Fibroblast of pulmonary artery (primary cell): ENCODE measurements at places on chromosomes 12 and 14.
A peak's percentile ranks its signal among the peaks of the same experiment; 100 is the strongest.

GRCh38 chr14:76908834-76909233 is 82.6 kb downstream of the LRRC74A start:
- DNase-seq: no peak

- DNase-seq: no peak
These were observed 368.2 kb upstream of the ATP2B1 start for GRCh38 chr12:90076851-90077319.

- peak; percentile 25 for DNase-seq
These were observed 46.6 kb downstream of the KIF26A start for GRCh38 chr14:104184911-104185499.

GRCh38 chr12:114904254-114905003 is 220.5 kb upstream of the TBX3 start:
- DNase-seq: peak; percentile 59

- no peak for DNase-seq
These were observed 71.7 kb downstream of the TPH2 start for GRCh38 chr12:72010356-72010755.

DNA sequence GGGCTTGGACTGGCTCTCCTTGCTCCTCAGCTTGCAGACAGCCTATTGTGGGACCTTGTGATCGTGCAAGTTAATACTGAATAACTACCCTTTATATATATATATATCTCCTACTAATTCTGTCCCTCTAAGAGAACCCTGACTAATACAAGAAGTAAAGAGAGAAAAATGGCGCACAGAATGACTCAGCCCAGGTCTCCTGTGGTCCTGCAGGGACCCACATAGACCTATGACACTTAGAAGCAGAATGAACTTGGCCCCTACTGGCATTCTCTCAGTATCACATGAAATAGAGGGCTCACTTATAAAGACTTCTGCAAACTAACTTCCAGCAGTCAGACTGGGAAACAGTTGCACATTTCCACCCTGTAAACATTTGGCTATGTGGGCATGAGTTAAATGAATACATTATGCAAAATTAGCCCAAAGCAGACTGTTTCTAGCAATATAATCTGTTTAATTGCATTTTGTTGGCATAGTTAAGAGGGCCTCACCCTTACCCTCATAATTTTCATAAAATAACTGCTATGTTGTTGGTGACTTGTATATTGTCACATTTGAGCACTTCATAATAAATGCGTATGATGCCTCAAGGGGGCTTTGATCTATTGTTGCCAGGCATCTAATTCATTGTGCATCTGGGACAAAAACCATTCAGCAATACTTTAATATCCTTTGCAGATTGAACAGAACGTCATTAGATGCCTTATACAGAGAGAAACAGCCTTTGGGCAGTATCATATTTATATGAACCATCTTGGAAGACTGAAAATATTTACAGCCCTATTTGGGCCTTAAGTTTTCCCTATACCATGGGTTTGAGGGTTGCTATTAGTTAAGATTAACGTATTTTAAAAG is 349.7 kb upstream of the DIO2 start:
- no peak for DNase-seq

- peak; percentile 18 for DNase-seq
These were observed 89.7 kb downstream of the TMCC3 start for GRCh38 chr12:94560431-94561221.

GRCh38 chr12:5622280-5622679 is 190.4 kb downstream of the NTF3 start:
- DNase-seq: no peak

GRCh38 chr12:119869720-119870119 is 7.4 kb downstream of the CIT start:
- peak; percentile 86 for DNase-seq

- DNase-seq: no peak
These were observed 578.9 kb upstream of the ATP2B1 start for GRCh38 chr12:90287585-90287984.

GRCh38 chr12:87828382-87828973 is 200.7 kb downstream of the C12orf50 start:
- no peak for DNase-seq

DNA sequence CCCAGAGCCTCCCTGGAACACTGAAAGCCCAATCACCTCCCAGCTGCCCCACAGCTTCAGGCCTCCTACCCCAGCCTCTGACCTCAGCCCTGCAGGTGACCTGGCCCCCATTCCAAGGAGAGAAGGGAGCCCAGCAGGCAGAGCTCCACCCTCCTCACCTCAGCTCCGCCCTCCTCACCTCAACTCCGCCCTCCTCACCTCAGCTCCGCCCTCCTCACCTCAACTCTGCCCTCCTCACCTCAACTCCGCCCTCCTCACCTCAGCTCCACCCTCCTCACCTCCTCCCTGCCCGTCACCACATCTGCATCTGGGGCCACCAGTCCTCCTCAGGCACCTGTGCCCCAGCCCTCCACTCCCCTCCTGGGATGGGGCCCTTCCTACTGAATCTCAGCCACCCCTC is 112.2 kb upstream of the SFSWAP start:
- DNase-seq: no peak

DNA sequence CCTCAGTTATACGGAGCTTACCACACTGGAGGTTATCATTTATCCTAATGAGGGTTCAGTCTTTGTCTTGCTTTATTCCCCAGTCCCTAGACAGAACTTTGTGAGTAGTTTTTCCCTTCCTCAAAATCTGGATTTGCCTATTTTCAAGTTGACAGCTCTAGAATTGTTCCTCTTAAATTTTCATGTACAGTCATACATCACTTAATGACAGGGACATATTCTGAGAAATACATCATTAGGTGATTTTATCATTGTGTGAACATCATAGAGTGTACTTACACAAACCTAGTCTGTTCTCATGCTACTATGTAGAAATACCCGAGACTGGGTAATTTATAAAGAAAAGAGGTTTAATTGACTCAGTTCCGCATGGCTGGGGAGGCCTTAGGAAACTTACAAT is 3.1 kb downstream of the PRKAB1 start:
- DNase-seq: no peak

DNA sequence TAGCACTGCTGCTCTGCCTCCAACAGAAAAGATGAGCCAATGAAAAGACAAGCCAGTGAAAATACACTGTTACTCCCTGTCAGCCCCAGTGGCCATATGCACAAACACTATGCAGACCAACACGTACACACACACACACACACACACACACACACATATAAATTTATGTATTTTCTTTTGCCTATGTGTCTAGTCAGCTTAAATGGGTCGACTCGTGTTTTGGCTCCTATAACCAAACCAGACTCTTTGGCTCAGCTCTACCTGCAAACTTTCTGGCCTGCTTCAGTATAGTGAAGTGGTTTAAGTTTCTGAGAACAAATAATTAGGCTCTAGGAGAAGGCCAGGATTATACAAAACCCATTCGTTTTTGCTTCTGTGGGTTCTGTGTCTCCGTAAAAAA is 30.3 kb upstream of the PMCH start:
- DNase-seq: no peak

DNA sequence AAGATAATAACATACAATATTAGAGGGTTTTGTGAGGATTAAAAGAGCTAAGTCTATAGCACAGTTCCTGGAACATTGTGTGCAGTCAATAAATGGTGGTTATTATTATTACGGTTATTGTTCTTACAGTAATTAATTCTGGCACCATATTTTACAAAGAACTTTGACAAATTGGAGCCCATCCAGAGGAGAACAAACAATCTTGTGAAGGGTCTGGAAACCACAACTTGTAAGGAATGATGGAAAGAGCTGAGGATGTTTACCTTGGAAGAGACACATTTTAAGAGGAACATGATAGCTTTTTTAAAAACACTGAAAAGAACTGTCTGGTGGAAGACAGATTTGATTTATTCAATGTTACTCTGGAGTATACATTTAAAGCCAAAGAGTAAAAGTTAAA is 150.5 kb upstream of the KRR1 start:
- DNase-seq: peak; percentile 62

- DNase-seq: no peak
These were observed 99.9 kb downstream of the SYT1 start for GRCh38 chr12:78964521-78964920.

DNA sequence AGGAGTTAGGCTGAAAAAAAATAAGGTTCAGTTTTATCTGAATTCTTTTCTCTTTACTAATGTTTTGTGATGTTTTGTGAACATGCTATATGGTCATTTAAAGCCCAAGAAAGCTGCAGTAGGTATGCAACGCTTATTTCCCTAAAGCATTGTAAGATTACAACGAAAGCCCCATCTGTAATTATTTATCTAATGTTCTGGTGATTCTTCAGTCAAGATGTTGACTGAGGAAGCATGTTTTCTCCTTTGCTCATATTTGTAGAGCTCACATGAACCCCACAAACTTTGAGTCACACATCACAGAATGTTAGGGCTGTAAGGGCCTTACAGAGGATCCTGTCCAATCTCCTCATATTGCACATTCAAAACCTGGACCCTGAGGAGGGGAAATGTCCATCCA is 3.2 kb upstream of the TUBA1C start:
- DNase-seq: no peak

DNA sequence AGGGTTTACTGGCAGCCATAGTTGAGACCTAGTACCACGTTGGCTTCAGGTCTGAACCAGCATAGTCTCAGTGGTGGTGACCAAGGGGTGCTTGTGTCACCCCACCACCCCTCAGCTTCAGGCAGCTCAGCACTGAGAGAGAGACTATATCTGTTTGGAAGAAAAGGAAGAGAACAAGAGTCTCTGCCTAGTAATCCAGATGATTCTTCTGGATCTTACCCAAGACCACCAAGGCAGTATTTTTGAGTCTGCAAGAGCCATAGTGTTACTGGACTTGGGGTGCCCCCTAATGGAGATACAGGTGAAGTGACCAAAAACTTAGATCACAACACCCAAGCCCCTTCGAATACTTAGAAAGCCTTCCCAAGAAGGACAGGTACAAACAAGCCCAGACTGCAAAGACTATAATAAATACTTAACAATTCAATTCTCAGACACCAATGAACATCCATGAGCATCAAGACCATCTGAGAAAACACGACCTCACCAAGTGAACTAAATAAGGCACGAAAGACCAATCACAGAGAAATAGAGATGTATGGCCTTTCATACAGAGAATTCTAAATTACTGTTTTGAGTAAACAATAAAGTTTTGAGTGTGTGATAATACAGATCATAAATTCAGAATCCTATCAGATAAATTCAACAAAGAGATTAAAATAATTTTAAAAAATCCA is 107.0 kb downstream of the HELB start:
- DNase-seq: peak; percentile 85

GRCh38 chr14:29521526-29522137 is 406.0 kb downstream of the PRKD1 start:
- peak; percentile 36 for DNase-seq

GRCh38 chr14:55220230-55220629 is 28.8 kb upstream of the DLGAP5 start:
- DNase-seq: no peak

GRCh38 chr12:59808317-59808910 is 212.6 kb downstream of the SLC16A7 start:
- DNase-seq: peak; percentile 50

DNA sequence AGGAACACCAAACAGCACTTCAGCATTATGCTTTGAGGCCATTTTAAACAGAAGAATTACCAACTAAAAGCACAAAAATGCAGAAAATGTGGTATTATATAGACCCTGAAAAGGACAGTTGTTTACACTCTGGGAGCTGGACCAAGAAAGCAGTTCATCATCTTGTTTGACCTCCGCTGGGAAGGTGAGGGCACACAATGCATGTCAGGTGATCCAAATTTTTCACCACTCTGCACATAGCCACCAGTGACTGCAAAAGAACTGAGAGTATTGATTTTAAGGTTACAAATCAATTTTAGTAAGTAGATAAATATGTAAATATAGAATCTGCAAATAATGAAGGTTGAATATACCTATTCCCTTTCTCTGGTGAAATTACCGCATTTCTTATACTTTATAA is 119.6 kb downstream of the SLC16A7 start:
- no peak for DNase-seq

GRCh38 chr14:27184427-27184826 is 586.6 kb upstream of the NOVA1 start:
- peak; percentile 5 for DNase-seq

- no peak for DNase-seq
These were observed 74.8 kb downstream of the PAPOLA start for GRCh38 chr14:96576937-96577336.

DNA sequence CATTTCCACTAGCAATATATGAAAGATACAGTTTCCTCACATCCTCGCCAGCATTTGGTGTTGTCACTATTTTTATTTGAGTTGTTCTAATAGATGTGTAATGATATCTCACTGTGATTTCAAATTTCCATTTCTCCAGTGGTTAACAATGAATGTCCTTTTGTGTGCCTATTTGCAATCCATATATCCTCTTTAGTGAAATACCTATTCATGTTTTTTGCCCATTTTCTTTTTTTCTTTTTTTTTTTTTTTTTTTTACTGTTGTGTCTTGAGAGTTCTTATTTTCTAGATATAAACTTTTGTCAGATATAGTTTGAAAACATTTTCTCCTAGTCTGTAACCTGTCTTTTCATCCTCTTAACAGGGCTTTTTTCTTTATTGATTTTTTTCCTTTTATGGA is 79.0 kb downstream of the FBXL14 start:
- no peak for DNase-seq

DNA sequence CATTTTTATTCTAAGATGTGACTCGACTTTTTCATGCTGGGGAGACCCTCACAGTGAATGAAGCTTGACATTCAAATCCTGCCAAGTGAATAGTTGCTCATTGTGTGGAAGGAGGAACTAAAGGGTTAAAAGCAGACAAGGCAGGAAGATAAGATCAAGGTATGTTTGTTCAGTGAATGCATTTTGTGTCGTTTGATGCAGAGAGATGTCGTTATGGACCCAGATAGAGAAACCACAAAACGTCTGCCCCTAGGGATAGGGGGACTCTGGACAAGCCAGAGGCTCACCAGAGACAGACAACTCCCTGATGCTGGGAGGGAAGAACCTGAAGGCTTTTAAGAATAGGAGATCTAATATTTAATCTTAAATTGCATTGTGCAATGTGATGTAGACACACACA is 72.5 kb upstream of the MYL2 start:
- DNase-seq: no peak

DNA sequence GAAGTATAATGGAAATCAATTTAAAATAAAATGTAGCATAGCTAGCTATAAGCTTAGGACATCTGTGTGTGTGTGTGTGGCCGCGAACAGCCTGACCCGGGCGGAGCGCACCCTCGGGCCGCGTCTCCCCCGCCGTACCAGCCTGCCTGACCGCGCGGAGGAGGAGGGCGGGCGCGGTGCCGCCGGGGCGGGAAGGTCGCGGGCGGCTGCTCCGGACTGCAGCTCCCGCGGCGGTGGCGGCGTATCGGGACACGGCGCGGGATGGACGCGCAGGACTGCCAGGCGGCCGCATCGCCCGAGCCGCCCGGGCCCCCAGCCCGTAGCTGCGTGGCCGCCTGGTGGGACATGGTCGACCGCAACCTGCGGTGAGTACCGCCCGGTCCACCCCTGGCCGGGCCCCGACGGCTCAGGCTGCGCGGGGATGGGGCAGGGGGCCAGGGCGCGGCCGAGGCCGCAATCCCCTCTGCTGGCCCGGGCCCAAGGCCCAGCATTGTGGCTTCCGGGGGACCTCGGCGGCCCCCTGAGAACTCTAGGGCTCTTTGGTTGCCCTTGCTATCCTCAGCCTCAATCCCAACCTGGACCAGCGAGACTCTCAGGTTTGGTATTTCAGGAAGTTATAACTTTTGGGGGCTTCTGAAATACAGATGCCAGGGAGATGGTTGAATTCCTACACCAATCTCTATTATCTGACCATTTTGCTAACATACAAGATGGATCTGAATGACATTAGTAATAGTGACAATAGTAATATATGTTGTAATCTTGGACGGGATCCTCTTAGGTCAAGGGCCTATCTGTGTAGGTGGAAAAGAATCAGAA is at the start of gene ABHD12B:
Gene ABHD12B (plus strand): TSS at position 140 of the 819 bp plus-strand sequence. CDS start 122 bp downstream, at position 262.
- DNase-seq: peak; percentile 9
